Activated CD8-positive, alpha-beta memory T cell treated with anti-CD3 and anti-CD28 coated beads for 1 hour (primary cell): ENCODE measurements at places on chromosomes 1 and 21.

- no peak for DNase-seq
These were observed 41.4 kb downstream of the TMCO4 start for GRCh38 chr1:19758227-19758830.

DNA sequence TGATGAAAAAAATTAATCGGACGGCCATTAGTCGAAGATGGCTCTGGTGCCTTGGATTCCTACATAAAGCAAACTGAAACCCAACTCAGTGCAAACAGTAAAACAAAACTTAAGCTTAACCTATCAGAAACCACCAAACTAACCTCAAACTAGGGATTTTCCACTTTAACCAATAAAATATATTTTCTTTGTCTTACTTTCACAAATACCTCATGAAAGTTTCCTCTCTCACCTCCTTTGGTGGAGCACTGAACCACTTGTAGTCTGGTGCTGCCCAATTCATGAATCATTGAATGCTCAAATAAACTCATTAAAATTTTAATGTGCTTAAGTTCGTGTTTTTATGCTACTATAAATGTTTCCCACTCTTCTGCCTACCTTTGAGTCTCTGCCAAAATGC lies 7.0 kb downstream of the ADORA3 start:
- no peak for DNase-seq

- no peak for DNase-seq
These were observed 2.4 kb downstream of the KRTAP10-2 start for GRCh38 chr21:44548922-44549321.

- no peak for DNase-seq
These were observed 683 bp upstream of the DMAP1 start for GRCh38 chr1:44212355-44213221.

DNA sequence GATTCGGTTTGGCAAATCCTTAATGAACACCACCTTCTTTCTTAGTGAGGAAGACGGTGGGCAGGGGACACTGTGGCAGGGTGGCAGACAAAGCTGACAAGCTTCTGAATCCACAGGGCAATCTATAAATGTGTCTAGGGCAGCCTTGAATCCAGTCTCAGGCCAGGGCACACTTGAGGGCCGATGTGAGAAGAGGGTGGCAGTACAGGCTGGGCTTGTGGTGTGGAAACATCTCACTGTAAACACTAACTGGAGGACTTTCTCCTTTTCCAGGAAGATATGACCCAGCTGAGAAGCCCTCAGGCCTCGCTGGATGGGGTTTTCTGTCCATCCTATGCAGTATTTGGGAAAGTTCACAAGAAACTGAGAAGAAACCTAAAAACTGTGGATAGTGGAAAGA lies 46.5 kb downstream of the PKP1 start:
- DNase-seq: no peak

GRCh38 chr1:25879675-25880074 lies 4.2 kb upstream of the PAQR7 start:
- no peak for DNase-seq

GRCh38 chr1:51301152-51301843 lies 29.1 kb downstream of the TTC39A start:
- DNase-seq: no peak

DNA sequence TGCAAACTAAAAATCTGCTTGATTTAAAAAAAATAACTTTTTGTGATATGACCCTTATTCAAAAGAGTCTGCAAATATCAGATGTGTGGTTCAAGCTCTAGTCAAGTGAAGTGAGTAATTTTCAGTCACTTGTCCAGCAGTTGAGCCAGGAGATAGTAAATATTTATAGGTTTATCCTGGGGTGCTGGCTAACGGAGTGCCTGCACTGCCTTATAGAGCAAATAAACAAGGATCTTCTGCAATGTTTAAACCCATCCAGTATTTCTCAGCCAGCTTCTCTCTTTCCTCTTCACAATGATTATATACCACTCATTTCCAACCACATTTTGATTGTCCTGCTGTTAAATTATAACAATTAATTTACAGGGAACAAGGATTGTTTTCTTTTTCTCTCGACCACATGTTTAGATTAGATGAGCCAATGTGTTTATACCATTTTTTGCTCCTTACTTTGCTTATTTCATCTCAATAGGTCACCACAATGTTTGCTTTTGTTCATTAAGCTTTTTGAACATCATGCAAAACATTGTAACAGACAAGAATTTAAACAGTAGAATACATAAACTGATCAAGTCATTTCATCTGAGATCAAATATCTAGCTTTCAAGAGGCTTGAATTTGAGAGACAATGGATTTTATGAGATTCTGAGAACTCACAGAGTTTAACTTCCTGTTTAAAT lies 60.3 kb upstream of the GREM2 start:
- no peak for DNase-seq

GRCh38 chr21:23951251-23951650 lies 1656.0 kb downstream of the MRPL39 start:
- DNase-seq: no peak

- no peak for DNase-seq
These were observed 63.4 kb upstream of the NEK2 start for GRCh38 chr1:211738691-211739301.

GRCh38 chr1:242623119-242623518 lies 98.6 kb upstream of the PLD5 start:
- no peak for DNase-seq

GRCh38 chr21:31917108-31917507 lies 44.3 kb downstream of the HUNK start:
- DNase-seq: no peak

DNA sequence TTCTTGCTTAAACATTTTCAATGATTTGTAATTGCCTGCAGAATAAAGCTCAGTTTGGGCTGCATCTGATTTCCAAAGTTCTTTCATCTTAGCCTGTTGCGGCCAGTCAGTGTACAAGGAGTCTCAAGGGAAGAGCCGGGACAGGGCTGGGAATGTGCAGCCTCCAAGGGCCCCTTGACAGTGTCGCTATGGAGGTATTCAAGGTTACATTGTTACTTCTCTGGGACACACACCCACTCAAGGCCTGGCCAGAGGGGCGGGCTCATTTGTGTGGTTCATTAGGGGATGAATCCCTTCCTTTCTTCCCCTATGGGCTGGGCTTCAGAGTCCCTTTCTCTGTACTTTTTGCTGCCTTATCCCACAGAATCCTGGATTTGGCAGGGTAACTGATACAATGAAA lies 107.6 kb upstream of the CSF3R start:
- no peak for DNase-seq

GRCh38 chr1:209989525-209989924 lies 51.5 kb downstream of the SYT14 start:
- no peak for DNase-seq

DNA sequence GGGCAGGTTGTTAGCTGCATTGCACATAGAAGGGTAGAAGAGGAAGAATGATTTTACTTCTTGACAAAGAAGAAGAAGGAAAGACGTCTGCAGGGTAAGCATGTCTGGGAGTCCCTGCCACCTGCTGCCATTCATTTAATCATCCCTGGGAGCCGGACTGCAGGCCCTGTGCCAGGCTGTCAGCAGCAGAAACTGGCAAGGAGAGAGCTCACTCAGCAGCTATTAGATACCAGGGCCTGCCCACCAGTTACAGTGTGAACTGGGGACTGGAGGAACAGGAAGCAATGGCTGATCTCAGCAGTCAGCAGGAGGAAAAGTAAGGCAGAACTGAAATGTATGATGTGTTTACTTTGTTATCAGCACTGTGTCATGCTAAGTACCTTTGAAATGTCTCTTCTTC lies 75.7 kb upstream of the C1orf87 start:
- no peak for DNase-seq

GRCh38 chr1:164765557-164765956 lies 206.6 kb downstream of the PBX1 start:
- no peak for DNase-seq

- no peak for DNase-seq
These were observed 100.4 kb upstream of the USH2A start for GRCh38 chr1:216523449-216524190.
